Memory B cell (primary cell): ENCODE measurements at places on chromosomes 12 and 14.

- no peaks in the 10 kb centered on the region for H3K4me1 ChIP-seq
- H3K36me3 ChIP-seq, result no peaks in the 10 kb centered on the region
- H3K27ac ChIP-seq, result no peak overlapping the region
- H3K27me3 ChIP-seq, result peaks cover 2% of the 10 kb centered on the region
Measured at GRCh38 chr14:33857650-33858049, 93.2 kb downstream of the EGLN3 start.

DNA sequence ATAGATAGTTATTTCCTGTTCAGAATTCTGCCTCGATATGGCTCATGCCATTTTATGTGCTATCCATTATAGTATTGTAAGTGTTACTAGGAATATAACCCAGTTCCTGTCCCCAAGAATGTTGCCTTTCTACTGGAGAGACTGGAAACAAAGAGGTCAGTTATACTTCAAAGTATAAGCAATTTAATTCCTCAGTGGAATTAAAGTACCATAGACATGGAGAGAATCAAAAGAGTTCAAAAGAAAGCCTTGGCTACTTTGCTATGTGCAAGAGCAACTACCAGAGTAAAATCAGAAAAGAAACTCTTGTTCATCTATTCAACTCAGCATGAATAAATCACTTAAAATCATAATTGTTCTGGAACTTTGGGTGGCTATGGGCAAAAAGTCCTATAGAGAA lies 173.2 kb upstream of the EEA1 start:
- no peaks in the 10 kb centered on the region for H3K36me3 ChIP-seq
- H3K4me3 ChIP-seq, result no peak overlapping the region
- DNase-seq, result no peak
- no peak overlapping the region for H3K27ac ChIP-seq
- no peaks in the 10 kb centered on the region for H3K27me3 ChIP-seq

GRCh38 chr12:121718653-121719239 lies 6.2 kb downstream of the TMEM120B start:
- H3K27ac ChIP-seq, result no peak overlapping the region
- no peak for DNase-seq
- H3K4me3 ChIP-seq, result no peak overlapping the region
- no peaks in the 10 kb centered on the region for H3K27me3 ChIP-seq
- H3K36me3 ChIP-seq, result peaks cover 2% of the 10 kb centered on the region

DNA sequence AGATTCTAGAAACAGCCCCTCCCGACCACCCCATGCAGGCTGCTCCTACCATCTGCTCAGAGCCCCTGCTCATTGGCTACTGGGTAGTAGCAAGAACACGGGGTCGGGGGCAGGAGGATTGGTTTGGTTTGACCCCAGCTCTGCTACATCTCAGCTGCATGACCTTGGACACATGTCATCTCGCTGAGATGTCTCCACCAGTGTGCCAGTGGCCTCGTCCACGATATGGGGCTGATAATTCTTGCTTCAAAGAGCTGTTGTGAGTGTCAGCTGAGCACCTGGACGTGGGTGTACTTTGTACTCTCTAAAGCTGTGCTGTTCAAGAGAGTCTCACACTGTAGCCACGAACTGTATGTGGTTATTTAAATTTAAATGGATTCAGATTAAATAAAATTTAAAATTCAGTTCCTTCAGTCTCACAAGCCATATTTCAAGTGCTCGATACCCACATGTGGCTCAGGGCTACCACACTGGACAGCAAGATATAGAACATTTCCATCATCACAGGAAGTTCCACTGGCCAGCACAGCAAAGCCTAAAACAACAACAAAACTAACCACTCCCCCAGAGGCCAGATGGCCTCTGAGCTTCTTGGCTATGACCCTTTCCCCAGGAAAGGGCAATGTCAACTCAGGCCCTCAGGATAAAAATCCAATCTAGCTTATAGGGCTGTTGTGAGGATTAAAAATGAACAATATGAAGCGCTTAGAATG lies 18.6 kb downstream of the LTBP2 start:
- peak overlapping the region; percentile 54 for H3K27ac ChIP-seq
- no peak overlapping the region for H3K4me3 ChIP-seq
- peaks cover 14% of the 10 kb centered on the region for H3K4me1 ChIP-seq
- no peaks in the 10 kb centered on the region for H3K36me3 ChIP-seq
- peak; percentile 18 for DNase-seq

DNA sequence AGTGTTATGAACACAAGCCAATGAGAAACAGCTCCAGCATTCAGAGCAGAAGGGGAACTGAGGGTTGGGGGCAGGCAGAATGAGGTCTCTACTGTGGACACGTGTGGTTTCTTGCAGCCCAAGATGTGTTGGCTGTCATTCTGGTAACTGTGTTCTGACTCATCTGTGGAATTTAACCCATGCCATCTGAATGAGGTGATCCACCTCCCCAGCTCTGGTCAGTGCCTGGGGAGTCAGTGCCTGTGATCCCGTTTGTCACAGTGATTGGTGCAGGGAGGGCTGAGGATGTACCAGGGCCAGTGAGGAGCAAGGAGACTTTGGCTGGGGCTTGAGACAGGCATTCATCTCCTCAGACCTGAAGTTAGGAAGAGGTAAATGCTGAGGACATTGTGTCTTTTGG lies 216.8 kb downstream of the MSRB3 start:
- DNase-seq, result no peak
- H3K4me3 ChIP-seq, result no peak overlapping the region
- H3K27me3 ChIP-seq, result peaks cover 2% of the 10 kb centered on the region
- H3K27ac ChIP-seq, result no peak overlapping the region

DNA sequence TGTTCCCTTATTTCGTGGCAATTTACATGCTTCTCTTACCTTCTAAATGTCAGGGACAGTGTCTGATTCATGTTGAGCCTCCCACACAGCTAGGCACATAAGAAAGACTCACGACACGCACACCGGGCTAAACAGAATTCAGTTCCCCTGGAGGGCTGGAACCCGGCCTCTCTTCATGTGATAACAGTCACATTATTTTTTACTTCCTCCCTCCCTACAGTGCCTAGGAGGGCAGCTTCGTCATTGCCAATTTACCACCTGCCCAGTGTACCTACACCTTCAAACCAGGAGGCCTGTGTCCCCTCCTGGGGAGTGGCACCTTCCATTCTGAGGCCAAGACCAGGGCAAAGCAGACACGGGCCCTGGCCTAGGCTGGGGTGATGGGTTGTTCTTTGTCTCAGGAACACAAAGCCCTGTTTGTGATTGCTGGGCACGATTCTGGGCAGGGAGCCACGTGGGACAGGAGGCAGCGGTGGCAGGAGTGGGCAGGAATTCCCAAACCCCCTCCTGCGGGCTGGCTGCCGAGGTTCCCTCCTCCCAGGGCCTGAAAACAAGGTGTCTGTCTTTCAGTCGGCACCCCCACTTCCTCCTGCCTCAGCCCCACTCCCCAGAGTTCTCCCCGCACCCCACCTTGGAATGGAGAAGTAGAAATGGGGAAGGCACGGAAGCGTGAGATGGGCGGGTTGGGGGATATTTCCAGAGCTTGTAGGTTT lies 6.8 kb upstream of the RASAL1 start:
- no peak overlapping the region for H3K27ac ChIP-seq
- no peaks in the 10 kb centered on the region for H3K27me3 ChIP-seq
- no peak for DNase-seq
- peaks cover 1% of the 10 kb centered on the region for H3K36me3 ChIP-seq
- H3K4me3 ChIP-seq, result no peak overlapping the region

GRCh38 chr14:97033556-97034081 lies 236.4 kb downstream of the VRK1 start:
- H3K27ac ChIP-seq, result no peak overlapping the region
- peaks cover 2% of the 10 kb centered on the region for H3K36me3 ChIP-seq
- peaks cover 22% of the 10 kb centered on the region for H3K27me3 ChIP-seq
- H3K4me3 ChIP-seq, result peak overlapping the region; percentile 31
- no peak for DNase-seq

GRCh38 chr12:82852529-82852928 lies 165.8 kb downstream of the TMTC2 start:
- H3K27me3 ChIP-seq, result no peaks in the 10 kb centered on the region
- H3K4me3 ChIP-seq, result no peak overlapping the region

DNA sequence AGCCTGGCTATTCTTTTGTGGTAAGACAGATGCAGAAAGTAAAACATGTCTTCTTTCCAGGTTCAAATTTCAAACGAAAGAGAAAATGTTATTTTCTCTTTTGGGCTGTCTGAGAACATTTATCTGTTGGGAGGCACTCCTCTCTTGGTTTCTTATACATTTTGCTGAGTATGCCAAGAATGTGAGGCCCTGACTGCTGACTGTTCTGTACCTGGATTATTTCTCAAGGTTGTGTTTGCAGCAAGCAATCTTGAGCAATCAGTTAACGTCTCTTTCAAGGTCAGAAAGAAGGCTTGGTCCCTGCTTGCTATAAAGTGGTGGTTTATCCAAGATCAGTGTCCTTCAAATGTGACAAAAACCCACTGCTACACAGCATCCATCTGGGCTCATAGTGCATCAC lies 9.8 kb downstream of the SSTR1 start:
- no peak for DNase-seq
- H3K4me3 ChIP-seq, result no peak overlapping the region
- no peak overlapping the region for H3K27ac ChIP-seq

DNA sequence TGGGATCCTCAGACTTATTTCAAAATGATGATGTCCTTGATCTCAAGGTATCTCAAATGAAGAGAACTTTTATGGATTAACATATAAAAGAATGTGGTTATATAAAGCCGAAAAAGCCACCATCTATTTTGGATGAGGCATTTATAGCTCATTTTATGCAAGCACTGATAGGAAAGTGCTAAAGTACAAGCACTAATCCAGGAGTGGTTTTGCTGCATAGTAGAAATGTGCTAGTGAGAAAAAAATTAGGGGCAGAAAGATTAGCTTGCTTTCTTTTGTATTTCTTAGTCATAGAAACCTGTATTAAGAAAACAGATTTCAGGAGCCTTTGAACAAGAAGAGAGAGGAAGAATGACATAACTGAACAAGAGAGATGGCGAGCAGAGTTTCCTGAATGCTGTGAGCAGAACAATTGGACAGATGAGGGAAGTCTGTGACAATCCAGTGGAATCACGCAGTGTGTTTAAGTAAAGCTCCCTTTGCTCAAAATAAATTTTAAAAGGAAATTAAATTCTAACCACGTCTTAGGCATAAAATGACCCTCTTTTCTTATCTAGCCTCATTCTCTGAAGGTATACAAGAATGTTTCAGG lies 238.2 kb upstream of the NOVA1 start:
- H3K36me3 ChIP-seq, result no peaks in the 10 kb centered on the region
- H3K4me1 ChIP-seq, result no peaks in the 10 kb centered on the region
- H3K27me3 ChIP-seq, result no peaks in the 10 kb centered on the region
- H3K4me3 ChIP-seq, result no peak overlapping the region
- H3K27ac ChIP-seq, result no peak overlapping the region

GRCh38 chr14:84129941-84130340 lies 1400.0 kb upstream of the FLRT2 start:
- DNase-seq, result no peak
- no peaks in the 10 kb centered on the region for H3K36me3 ChIP-seq
- no peaks in the 10 kb centered on the region for H3K27me3 ChIP-seq

GRCh38 chr12:98154850-98155249 lies 360.5 kb upstream of the TMPO start:
- no peaks in the 10 kb centered on the region for H3K4me1 ChIP-seq
- H3K27ac ChIP-seq, result no peak overlapping the region
- H3K27me3 ChIP-seq, result peaks cover 3% of the 10 kb centered on the region
- DNase-seq, result no peak

DNA sequence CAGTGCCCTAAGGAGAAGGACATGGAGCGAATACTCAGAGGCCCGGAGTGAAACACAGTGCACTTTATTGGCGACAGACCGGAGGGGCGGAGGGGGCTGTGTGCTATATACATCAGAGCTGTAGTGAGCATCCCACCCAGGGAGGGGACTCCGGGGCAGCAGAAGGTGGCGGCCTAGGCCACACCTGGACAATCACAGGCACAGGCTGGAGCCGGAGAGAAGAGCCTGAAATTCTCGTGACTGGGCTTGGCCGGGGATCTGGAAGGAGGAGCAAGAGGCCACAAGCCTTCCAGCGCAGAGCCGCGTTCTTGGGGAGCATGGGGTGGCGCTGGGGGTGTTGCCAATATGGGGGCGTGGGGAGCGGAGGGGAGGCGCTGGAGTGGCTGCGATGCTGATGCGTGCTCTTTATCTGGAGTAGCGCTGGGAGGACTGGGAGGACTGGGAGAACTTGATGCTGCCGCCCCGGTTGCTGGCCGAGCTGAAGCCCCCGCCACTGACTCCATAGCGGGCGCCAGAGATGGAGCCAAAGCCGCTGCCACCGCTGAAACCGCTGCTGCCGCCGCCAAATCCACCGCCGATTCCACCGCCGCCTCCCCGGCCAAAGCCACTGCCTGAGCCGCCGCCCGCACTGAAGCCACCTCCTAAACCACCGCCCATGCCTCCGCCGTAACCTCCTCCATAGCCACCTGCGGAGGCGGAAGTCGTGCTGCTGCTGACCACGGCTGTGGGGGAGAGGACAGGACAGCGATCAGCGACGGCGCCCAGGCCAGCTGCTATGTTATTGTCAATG lies 6.1 kb downstream of the KRT3 start:
- H3K36me3 ChIP-seq, result no peaks in the 10 kb centered on the region
- H3K4me3 ChIP-seq, result no peak overlapping the region
- no peak for DNase-seq
- H3K27ac ChIP-seq, result no peak overlapping the region

DNA sequence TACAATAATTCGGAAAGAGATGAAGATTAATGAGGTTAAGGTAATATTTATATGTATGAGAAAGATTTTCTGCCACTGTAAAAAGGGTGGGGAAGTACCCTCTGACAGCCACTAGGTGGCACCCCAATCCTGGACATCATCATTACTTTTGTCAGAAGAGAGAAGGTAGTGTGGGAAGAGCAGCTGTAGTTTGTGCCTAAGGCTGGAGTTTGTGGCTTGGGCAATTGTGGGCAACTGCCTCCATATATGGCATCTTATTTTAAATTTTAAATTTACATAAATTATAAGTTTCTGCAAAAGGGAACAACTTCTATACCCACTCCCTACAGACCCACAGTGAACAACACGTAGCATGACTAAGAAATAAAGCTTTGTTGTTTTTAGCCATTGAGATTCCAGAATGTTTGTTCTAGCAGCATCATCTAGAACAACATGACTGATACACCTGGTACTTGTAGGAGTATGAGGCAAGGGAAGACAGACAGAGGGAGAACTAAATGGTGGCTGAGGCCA lies 34.4 kb upstream of the SYCP3 start:
- H3K4me3 ChIP-seq, result no peak overlapping the region
- DNase-seq, result peak; percentile 71
- H3K36me3 ChIP-seq, result peaks cover 12% of the 10 kb centered on the region
- H3K27me3 ChIP-seq, result no peaks in the 10 kb centered on the region
